Effector CD8-positive, alpha-beta T cell (primary cell): ENCODE measurements at places on chromosomes 16 and 17.

GRCh38 chr16:60755907-60756306 lies 1280.3 kb downstream of the CDH8 start:
- DNase-seq, result no peak

- DNase-seq, result no peak
These were observed 5.9 kb upstream of the XYLT1 start for GRCh38 chr16:17476414-17477259.

- no peak for DNase-seq
These were observed at the start of gene PRSS8 for GRCh38 chr16:31135535-31136286. PRSS8 (minus strand) TSS chr16:31135727; CDS start chr16:31135498, 229 bp downstream.

- no peak for DNase-seq
These were observed 346.5 kb upstream of the XYLT1 start for GRCh38 chr16:17817260-17817659.

- no peak for DNase-seq
These were observed 265.4 kb upstream of the FOXF1 start for GRCh38 chr16:86244936-86245335.

DNA sequence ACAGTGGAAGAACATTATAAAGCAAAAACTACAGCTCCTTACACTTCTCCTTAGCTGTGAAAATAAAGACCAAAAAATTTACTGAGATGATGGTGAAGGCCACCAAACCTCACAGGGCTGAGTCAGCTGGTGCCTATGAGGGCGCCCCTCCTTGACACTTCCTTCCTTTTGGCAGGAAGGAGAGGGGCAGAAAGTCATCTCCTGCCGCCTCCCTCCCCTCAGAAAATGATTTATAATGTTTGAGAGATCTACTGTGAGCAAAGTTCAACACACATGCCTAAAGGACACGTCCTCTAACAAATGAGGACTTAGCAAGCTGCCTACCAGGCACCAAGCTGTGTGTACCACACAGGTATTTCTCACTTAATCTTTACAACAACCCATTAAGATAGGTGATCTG lies 245.7 kb downstream of the PRKCA start:
- no peak for DNase-seq

GRCh38 chr17:29585080-29585751 lies 4.2 kb downstream of the GIT1 start:
- DNase-seq, result no peak

DNA sequence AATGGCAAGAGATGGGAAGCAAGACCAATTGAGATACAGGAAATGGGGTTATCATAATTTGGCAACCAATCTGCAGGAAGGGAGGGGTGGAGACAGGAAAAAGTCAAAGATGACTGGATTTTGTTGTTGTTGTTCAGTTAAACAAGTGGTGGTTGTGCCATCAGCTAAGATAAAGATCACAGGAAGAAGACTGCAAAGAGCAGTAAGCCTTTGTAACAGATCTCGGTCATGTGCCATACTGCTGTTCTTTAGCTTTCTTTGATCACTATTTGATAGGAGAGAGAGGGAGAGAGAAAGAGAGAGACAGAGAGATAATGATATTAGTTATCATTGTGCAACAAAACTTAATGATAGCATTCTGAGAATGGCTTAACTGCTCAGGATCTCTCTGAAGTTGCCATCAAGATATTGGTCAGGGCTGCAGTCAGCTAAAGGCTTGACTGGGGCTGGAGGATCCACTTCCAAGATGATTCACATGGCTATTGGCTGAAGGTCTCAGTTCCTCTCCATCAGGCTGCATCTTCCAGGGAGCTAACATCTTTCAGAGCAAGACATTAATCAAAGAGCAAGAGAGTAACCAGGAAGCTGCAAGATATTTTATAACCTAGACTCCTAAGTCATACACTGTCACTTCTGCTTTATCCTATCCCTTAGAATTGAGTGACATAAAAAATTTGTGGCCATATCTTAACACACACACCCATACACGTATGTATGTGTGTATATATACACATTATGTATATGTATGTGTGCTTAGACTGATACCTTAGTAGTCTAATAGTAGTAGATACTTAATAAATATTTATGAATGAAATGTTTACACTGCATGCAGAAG lies 405.0 kb downstream of the SHISA9 start:
- DNase-seq, result no peak

DNA sequence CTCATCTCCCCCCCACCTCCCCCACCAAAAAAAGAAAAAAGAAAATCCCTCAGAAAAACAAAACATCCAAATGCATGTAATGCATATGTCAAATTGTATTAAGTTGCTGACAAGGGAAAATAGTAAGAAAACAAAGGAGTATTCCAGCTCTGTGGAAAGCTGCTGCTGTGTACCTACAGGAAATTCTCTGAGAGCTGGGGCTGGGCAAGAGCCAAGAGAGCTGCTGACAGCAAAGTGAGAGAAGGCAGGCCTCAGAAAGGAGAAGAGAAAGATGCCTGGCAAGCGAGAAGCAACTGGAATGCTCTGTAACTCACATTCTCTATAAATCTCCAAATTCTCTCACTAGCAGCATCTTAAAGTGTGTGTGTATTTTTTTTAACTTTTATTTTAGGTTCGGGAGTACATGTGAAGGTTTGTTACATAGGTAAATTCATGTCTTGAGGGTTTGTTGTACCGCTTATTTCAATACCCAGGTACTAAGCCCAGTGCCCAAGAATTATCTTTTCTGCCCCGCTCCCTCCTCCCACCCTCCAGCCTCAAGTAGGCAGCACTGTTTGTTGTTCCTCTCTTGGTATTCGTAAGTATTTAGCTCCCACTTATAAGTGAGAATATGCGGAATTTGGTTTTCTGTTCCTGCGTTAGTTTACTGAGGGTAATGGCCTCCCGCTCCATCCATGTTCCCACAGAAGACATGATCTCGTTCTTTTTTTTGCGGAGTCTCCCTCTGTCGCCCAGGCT lies 24.4 kb downstream of the CNTROB start:
- DNase-seq, result no peak

GRCh38 chr17:2027528-2028233 lies 2.3 kb upstream of the DPH1 start:
- no peak for DNase-seq

GRCh38 chr16:54542805-54543505 lies 256.4 kb upstream of the IRX3 start:
- no peak for DNase-seq

DNA sequence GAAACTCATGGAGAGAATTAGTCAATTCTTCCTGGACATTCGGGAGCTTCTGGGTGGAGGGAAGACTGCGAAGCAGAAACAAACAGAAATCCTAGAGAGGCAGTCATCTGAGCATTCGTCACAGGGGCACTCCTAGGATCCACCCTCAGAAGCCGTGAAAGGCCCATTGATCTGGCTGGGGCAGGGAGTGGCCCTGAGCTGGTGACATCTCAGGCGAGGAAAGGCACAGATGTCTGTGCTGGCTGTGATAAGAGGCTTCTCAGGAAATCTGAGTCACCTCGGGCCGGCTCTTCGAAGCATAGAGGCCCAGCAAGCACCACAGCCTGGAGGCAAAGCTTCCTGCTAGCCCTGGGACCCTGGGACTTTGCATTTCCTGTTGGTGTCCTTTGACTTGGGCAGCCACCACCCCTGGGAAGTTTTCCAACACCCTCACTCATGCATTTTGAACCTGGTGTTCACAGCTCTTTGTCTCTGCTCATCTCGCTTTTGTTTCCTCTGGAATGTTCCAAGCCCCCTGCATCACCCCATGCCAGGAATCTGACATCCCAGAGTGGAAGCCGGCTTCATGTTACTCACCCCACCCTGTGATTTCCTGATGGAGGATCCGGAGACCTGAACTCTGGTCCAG lies 23.3 kb upstream of the CDRT4 start:
- DNase-seq, result no peak

DNA sequence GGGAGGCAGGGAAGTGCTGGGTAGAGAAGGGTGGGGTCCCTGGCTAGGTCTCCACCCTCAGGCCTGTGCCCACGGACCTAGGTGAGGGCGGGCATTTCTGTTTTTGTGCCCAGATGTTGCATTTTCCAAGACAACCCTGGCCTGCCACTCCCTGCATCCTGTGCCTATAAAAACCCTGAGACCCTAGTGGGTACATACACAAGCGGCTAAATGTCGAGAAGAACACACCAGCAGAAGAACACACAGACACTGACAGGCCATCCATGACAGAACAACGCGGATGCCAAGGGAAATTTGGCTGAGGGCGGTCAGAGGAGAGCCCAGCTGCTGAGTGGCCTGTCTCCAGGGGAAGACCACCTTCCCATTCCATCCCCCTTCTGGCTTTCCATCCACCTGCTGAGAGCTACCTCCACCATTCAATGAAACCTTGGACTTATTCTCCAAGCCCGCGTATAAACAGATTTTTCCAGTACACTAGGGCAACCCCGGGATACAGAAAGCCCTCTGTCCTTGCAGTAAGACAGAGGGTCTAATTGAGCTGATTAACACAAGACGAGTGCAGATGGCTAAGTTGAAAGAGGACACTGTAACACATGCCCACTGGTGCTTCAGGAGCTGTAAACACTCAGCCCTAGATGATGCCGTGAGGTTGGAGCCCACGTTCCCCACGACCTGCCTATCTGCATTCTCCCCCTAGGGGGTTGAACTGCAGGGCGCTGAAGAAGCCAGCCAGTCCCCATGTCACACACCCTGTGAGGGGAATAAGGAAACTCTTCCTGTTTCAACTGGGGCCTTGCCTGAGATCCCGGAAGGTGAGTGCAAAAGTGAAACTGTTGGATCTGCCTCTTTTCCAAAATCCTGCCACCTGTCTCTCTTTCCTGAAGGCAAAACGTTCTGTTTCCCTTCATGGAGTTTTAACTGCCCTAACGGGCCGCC lies 147.2 kb upstream of the COX10 start:
- no peak for DNase-seq

DNA sequence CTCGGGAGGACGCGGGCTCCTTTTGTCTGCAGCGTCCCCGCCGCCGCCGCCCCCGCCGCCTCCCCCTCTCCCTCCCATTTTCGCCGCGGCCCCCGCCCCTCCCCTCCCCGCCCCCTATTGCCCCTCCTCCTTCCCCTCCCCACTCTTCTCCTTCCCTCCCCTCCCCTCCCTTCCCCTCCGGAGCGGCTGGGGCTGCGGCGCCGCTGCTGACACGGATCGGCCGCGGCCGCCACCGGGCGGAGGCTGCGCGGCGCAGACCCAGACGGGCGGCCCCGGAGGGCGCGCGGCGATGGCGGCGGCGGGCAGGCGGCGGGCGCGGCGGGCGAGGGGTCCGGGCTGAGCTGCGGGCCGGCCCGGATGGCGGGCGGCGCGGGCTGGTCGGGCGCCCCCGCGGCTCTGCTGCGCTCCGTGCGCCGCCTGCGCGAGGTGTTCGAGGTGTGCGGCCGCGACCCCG lies at the start of gene RAB11FIP4:
RAB11FIP4 (plus strand) TSS at position 180 of the 454 bp plus-strand sequence; CDS start at position 358, 178 bp downstream.
- no peak for DNase-seq

DNA sequence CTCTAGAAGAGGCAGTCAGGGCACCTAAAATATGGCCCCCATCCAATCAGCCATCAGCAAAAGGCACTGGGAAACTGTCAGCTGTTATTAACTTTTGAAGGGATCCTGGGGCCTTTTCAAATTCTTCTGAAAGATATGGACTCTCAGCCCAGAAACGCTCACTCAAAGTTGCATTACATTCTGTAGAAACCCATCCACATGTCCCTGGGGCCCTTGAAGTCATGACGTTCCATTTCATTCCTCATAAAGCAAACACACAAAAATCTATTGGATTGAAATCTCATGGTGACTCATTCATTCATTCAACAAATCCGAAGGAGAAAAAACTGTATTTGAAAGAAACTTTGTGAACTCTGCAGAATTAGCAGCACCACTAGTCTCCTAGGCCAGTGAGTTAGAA lies 215.3 kb downstream of the C16orf95 start:
- DNase-seq, result no peak

GRCh38 chr16:24344784-24345183 lies 88.6 kb downstream of the CACNG3 start:
- DNase-seq, result no peak

- no peak for DNase-seq
These were observed 82.1 kb downstream of the BCAS3 start for GRCh38 chr17:60759756-60760155.

GRCh38 chr17:58730937-58731336 lies 24.7 kb upstream of the PPM1E start:
- no peak for DNase-seq

DNA sequence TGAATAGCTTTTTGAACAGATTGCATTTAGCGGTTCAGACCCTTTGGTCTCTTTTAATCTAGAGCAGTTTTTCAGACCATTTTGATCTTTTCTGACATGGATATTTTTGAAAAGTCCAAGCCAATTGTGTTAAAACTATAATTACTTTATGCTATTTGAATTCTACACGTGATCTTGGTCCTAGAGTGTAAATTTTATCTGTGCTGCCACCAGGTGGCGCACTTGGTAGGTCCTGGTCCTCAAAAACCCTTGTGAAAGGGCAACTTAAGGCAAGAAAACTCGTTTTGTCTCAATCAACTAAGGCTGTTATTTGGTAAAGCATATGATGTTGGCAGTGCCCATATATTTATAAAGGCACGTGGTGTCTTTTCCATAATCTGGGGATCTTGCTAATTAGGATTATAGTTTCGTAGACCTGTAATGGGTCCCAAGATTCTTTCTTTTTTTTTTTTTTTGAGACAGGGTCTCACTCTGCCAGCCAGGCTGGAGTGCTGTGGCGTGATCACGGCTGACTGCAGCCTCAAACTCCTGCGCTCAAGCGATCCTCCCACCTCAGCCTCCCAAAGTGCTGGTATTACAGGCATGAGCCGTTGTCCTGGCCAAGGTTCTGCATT lies 43.9 kb upstream of the TEX2 start:
- DNase-seq, result peak; percentile 62

DNA sequence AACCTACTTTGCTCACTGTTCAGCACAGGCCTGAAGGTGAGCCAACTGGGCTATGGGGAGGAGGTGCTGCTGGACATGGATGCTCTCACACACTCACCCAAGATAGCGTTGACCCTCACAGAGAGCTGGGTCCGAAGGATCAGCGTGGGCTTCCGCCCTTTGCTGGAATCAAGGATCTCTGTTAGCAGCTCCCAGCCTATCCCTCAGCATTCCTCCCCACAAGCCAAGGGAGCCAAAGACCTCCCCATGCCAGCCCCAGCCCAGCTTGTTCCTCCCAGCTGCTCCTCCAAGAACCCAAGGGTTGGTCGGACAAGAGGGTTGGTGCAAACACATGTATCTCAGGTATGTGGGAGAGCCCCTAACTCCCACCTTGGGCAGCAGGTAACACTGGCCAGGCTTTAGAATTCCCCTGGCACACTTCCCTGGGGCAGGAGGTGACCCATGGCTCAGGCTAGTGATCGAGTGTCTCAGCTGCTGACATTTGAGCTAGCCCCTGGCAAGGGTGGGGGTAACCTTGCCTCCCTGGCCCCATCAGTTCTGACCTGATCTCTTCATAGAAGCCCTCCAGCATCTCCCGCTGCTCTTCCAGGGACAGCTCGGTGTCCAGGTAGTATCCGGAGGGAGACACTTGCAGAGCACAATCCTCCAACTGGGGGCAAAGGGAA lies 8.3 kb downstream of the FHOD1 start:
- DNase-seq, result no peak

GRCh38 chr17:45867702-45868101 lies 23.0 kb downstream of the SPPL2C start:
- DNase-seq, result no peak

GRCh38 chr17:51795401-51795800 lies 363.1 kb downstream of the CA10 start:
- DNase-seq, result no peak

- DNase-seq, result no peak
These were observed 2.0 kb upstream of the ABR start for GRCh38 chr17:1181753-1182137.

GRCh38 chr16:10581507-10581906 lies 1.1 kb upstream of the EMP2 start:
- no peak for DNase-seq
